NCI-H1048 (cell line): ENCODE measurements at places on chromosomes 7 and 10.
A peak's percentile ranks its signal among the peaks of the same experiment; 100 is the strongest.

- no peak for DNase-seq
Measured at GRCh38 chr7:3282457-3282856, 18.6 kb upstream of the SDK1 start.

DNA sequence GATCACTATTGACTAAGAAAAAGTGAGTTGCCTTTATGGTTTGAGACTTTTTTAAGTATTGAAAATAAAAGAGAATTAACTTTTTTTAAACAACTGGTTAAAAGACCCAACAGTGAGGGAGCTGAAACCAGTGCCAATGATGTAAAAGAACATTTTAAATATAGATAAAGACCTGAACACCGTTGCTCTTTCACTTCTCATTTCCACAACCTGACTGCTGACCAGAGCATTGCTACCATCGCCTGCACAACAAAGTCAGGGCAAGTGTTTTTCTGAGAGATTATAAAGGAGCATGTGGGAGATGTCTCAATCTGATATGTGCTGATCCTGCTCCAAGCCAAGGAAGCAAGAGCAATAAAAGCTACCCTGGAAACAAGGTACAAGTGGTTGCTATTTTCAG is 34.7 kb downstream of the IMMP2L start:
- no peak for DNase-seq

GRCh38 chr7:150876817-150877526 is 24.7 kb downstream of the AOC1 start:
- DNase-seq: peak; percentile 28

GRCh38 chr7:98467570-98468312 is 66.9 kb upstream of the BAIAP2L1 start:
- no peak for DNase-seq

GRCh38 chr7:55117286-55117685 is 98.5 kb downstream of the EGFR start:
- DNase-seq: no peak

DNA sequence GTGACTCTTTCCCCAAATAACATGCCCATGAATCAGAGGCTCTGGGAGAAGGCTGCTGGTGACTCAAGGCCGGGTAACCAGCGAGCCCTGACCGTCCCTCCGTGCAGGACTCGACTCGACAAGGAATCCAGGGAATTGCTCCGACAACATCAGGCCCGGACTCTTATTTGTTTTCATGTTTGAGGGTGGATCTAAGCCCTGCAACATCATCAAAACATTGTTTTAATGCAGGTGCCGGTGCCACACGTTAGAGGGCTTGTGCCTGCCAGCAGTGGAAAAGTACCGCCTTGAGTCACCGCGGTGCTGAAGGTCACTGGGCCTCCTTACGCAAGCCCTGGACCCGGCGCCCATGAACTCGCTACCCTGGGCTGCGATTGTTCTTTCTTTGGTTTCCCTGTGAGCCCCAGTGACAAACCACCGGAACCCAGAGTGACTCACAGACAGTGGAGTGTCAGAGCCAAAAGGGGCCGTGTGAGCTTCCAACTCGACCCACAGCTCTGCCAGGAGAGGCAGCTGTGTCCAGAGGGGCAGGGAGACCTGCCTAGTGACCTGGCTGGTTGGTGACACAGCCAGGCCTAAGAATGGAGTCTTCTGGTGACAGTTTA is 139.4 kb upstream of the SHH start:
- no peak for DNase-seq

DNA sequence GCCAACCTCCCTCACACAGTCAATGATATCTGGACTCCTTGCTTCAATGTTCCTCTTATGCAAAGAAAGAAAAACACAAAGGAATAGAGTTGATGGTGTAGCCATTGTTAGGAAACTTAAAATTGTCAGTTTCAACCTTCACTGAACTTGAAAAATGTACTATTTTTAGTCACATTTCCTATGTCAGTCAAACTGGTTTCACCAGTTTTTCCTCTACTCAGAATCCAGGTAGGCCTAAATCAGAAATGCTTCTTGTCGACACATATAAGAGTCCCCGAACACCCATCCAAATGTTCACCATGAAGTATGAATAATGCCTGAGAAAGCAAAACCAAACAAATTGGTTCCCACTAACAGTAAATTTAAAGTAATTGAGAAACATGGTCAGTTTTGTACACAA is 42.4 kb upstream of the ZMYND11 start:
- no peak for DNase-seq

DNA sequence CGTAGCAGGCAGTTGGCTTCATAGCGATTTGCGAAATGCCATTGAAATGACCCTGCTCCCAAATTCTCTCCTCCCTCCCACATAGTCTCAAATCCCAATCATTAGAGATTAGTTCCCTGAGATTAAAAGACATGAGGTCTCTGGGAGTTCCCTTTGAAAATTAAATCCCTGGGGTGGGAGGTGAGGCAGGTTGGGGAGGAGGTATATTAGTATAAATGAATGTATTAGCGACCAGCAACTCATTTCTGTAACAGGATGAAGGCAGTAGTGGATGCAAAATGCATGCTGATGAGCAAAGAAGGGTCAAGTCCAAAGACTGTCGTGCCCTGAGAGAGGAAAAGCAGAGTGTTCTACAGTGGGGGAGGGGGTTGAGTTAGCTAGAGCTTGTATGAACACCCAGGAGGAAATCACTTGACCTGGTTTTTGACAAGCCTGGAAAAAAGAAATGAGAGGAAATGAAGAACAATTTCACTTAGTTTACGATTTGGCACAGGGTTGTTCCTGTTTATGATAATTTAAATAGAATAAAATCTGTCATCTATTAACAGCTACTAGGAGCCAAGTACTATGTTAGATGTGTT is 79.6 kb upstream of the MTPN start:
- no peak for DNase-seq

DNA sequence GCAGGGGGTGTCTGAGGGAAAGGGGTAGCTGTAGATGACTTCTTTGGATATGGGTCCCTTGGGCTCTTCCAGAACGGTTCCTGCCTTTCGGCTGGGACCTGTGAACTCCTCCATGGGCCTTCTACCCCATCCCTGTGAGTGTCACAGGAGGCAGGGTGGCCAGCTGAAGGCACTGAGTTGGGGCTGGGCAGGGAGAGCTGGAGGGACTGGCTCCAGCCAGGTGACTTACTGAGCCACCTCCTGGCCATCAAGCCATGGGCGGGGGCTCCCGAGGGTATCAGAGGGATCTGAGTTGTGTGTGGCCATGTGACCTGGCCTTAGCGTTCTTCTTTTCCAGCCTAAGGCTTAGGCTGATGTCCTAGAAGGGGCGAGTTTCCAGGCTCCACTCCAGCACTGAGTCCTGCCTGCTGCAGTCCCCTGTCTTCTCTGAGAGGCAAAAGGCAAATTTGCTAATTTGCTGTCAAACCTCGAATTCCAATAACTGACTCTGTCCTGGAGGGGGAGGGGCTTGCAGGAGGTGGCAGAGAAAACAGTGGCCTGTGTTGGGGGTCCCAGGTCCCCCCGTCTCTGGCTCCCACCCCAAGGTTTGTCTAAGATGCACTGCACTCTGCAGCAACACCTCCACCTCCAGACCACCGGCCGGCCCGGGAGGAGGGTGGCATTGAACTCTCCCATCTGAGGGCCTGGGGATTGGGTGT is 27.2 kb downstream of the ADCYAP1R1 start:
- DNase-seq: no peak

- DNase-seq: no peak
Measured at GRCh38 chr7:75533926-75534325, 41.8 kb downstream of the SPDYE5 start.

- DNase-seq: no peak
Measured at GRCh38 chr7:11846361-11846955, 14.5 kb upstream of the THSD7A start.

GRCh38 chr7:90655566-90655965 is 59.4 kb downstream of the CDK14 start:
- no peak for DNase-seq

GRCh38 chr7:150975536-150976319 is 2.4 kb downstream of the KCNH2 start:
- no peak for DNase-seq

GRCh38 chr7:130912862-130913638 is 179.0 kb upstream of the KLF14 start:
- DNase-seq: no peak

GRCh38 chr7:4807598-4808016 is 32.2 kb downstream of the AP5Z1 start:
- DNase-seq: no peak

DNA sequence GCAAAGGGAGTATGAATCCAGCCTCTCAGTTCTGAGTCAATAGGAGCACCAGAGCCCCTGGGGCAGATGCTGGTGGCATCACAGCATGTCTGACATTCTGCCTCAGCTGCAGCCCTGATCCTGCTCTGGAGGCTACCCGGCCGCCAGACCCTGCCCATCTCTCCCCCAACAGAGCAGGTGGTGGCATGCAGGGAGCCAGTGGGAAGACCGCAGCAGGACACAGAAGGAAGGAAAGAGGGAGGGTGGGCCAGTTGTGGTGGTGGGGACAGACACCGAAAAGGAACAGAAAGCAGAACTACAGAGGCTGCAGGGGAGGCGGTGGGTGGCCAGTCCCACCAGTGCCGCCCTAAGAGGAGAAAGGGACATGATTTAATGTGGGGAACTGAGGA is 35.3 kb downstream of the BLNK start:
- no peak for DNase-seq

DNA sequence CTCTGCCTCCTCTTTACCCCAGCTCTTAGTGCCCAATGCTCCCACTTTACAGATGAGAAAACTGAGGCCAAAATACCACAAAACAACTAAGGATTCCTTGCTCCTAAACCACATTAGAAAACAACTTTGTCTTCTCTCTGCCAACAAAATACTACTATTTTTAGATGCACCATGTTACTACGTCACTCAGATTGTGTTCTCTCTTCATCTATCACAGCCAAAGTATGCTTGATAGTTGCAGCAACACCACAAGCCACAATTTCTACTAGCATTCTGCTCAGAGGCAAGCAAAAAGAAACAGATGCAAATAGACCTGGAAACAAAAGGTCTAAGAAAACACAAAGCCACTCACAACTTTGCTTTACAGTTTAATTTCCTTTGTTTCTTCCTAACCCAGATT is 3.3 kb upstream of the PDE1C start:
- no peak for DNase-seq

DNA sequence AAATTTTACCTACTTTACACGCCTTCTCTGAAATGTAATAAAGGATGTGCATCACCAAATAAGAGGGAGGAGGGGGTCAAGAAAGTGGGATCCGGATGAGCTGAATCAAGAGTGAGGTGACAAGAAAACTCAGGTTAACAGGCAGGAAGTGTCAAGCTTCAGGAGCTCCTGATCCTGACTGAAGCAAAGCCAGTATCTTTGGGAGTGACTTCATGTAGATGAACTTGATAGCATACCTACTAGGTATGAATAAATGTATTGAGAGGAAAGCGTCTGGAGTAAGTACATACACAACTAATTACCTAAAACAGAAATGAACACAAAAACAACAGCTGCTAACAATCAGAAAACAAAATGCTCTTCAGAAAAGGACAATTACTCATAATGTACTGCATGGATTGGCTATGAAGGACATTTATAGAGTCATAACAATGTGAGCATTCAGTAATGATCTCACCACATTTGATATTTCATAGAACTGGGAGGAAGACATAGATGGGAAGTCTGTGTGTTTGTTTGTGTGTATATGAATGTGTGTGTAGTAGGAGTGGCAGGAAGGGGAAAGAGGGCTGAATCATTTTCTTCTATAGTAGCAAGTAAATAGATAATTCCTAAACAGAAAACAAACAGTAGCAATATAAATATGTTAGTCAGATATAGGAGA is 29.4 kb downstream of the PRKG1 start:
- no peak for DNase-seq

GRCh38 chr7:106779877-106780276 is 85.2 kb upstream of the PIK3CG start:
- no peak for DNase-seq
